Glutamatergic neuron (in vitro differentiated cells): ENCODE measurements at places on chromosomes 6 and 20. TPM values are rescaled to one million over a fixed set of nuclear protein-coding genes. Genes with fewer than 3 reads are reported as not detected.

Gene SCUBE3
- 0.25 TPM for total RNA-seq

Gene EDEM2
- 10.8 TPM for total RNA-seq

DNA sequence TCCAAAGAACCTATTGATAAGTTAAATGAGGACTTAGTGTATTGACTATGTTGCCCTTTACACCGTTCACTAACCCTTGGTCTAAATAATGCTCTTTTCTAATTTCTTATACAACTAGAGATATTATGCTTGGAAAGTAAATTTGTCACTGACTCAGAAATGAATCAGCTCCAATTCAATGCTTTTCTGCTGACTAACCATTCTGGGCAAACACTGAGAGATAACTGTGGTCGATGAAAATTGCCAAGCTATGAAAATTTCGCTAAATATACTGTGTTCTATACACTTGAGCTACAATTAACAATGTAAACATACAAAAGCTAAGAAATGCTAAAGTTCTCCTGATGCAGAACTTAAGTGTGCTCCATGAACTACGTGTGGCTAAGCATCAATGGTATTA is 23.1 kb upstream of the FBXO9 start:
- peaks cover 13% of the 10 kb centered on the region for H3K36me3 ChIP-seq
- no peak overlapping the region for H3K4me3 ChIP-seq
- H3K27ac ChIP-seq, result no peak overlapping the region
- no peaks in the 10 kb centered on the region for H3K27me3 ChIP-seq
- no peak for DNase-seq

- DNase-seq, result no peak
- H3K4me1 ChIP-seq, result no peaks in the 10 kb centered on the region
- no peak overlapping the region for H3K27ac ChIP-seq
- H3K36me3 ChIP-seq, result no peaks in the 10 kb centered on the region
Observed at GRCh38 chr6:117795234-117795633, 111.8 kb upstream of the SLC35F1 start.

DNA sequence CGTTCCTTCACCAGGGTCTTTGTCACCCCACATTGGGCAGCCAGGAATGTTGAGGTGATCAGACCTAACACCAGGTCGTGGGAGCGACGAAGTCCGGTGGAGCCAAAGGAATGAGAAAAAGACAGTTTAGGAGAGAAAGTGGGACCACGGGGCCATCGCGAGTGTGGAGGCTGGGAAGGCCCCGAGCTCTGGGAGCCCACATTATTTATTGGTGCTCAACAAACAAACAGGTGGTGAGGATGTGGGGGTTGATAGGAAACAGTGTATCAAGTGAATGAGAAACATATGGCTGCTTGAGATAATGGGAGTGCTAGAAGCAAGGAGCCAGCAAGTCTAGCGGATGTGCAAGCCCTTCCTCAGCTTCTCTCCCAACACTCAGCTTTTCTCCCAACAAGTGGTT is 287.1 kb upstream of the SGK1 start:
- no peaks in the 10 kb centered on the region for H3K4me1 ChIP-seq
- H3K4me3 ChIP-seq, result no peak overlapping the region
- H3K27ac ChIP-seq, result no peak overlapping the region
- no peak for DNase-seq

- no peaks in the 10 kb centered on the region for H3K4me1 ChIP-seq
- peaks cover 2% of the 10 kb centered on the region for H3K27me3 ChIP-seq
- H3K4me3 ChIP-seq, result no peak overlapping the region
- no peak for DNase-seq
- no peaks in the 10 kb centered on the region for H3K36me3 ChIP-seq
- no peak overlapping the region for H3K27ac ChIP-seq
Observed at GRCh38 chr6:55046869-55047422, 127.4 kb upstream of the HCRTR2 start.

- H3K4me3 ChIP-seq, result no peak overlapping the region
- H3K4me1 ChIP-seq, result no peaks in the 10 kb centered on the region
- no peak overlapping the region for H3K27ac ChIP-seq
- DNase-seq, result no peak
- H3K27me3 ChIP-seq, result no peaks in the 10 kb centered on the region
- peaks cover 4% of the 10 kb centered on the region for H3K36me3 ChIP-seq
Observed at GRCh38 chr20:6575912-6576401, 191.5 kb upstream of the BMP2 start.

- no peaks in the 10 kb centered on the region for H3K36me3 ChIP-seq
- no peak overlapping the region for H3K4me3 ChIP-seq
- H3K27me3 ChIP-seq, result no peaks in the 10 kb centered on the region
- no peak for DNase-seq
- H3K27ac ChIP-seq, result no peak overlapping the region
Observed at GRCh38 chr6:161901740-161902426, 628.0 kb upstream of the AGPAT4 start.
